ENCODE measurements at places on chromosomes 13 and 19.

DNA sequence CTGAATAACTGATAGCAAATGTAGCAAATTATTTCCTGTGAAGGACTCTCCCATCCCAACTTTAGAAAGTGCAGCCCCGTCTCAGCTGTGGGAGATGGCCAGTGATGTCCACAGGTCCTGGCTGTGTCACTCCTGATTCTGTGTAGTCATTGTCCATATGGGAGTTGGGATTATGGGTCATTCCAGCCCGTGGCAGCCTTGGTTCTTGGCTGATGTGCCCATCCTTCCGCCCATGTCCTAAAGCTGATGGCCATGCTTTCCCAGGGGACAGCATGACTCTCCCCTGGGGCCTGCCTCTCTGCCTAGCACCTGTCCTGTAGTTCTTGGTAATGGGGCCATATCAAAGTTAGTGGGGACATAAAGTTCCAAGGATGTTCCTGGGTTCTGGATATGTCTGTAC, 43.9 kb upstream of the C1QTNF9 start:
- DNase-seq = no peak

DNA sequence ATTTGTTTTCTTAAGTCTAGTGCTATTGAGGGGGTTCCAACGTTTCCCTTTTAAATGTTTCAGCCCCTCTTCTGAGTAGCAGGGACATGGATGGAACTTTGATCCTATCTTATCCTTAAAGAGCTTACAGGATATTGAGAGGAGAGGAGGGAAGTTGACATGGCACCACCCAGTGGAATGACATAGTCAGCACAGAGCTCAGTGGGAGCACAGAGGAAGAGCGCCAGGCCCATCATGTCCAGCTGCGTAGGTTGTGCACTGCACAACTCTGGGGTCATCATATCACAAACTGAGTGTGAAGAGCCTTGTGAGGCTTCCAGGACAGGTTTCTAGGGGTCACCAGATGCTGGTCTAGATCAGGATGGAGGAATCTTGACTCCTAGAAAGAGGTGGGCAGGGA, 4.6 kb upstream of the CDC42EP5 start:
- no peak for DNase-seq

DNA sequence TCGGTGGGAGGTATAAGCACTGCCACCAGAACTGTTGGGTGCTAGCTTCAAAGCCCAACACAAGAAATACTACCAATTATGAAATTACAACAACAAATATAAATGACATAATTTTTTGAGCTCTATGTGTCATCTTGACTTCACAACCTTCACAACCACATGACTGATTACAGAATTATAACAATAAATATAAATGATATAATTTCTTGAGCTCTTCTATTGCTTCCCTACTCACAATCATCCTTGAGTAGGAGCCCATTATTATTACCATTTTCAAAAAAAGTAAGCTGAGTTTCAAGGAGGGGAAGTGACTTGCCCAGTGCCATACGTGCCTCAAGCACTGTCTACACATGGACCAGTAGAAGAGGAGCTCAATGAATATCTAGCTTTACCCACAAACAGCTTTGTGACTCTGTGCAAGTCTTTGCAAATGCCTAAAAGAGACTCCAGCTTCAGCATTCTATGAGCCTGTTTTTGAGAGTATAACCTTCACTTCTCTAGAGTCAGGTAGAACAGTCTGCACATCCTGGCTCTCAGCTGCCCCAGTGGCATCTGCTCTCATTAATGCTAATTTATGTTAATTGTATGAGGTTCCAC, 22.6 kb downstream of the NCAN start:
- no peak for DNase-seq

GRCh38 chr19:54803410-54803809, at the start of gene KIR2DL4:
KIR2DL4 (plus strand) TSS chr19:54803610; CDS start chr19:54803652, 42 bp downstream.
- no peak for DNase-seq

- DNase-seq = no peak
Observed at GRCh38 chr19:11031421-11032070, 57.7 kb upstream of the LDLR start.

DNA sequence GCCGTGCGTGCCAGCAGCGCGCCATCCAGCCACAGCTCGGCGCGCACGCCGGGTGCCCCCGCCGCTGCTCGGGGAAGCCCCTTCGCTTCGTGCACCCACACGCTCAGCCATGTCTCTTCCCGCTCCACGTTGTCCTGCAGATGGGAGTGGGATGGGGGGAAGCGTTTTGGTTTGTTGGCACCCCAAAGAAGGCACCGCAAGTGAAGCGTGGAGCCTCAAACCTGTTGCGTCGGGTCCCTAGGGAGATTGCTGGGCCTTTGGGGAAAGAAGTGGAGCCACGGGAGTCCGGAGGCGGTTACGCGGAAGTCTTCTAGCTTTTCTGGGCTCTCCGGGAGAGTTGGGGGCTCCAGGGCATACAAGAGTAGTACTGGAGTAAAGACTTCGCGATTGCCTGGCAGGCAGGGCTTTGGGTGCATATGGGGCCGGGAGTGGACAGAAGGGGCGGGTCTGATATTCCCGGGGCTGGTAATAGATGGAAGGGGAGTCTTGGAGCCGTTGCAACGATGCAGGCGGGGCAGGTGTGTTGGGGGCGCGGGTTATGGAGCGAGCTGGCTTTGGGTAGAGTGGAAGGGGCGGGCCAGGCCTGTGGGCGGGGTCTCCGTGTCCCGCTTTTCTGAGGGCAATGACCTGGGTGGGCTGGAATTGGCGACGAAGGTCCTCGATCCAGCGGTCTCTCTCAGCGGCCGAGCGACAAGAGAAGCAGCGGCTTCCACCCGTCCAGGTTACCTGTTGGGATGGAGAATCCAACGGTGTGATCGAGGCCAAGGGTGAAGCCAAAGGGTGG, 6.5 kb downstream of the RASAL3 start:
- no peak for DNase-seq

GRCh38 chr13:99722931-99723330, 221.7 kb downstream of the TM9SF2 start:
- no peak for DNase-seq

DNA sequence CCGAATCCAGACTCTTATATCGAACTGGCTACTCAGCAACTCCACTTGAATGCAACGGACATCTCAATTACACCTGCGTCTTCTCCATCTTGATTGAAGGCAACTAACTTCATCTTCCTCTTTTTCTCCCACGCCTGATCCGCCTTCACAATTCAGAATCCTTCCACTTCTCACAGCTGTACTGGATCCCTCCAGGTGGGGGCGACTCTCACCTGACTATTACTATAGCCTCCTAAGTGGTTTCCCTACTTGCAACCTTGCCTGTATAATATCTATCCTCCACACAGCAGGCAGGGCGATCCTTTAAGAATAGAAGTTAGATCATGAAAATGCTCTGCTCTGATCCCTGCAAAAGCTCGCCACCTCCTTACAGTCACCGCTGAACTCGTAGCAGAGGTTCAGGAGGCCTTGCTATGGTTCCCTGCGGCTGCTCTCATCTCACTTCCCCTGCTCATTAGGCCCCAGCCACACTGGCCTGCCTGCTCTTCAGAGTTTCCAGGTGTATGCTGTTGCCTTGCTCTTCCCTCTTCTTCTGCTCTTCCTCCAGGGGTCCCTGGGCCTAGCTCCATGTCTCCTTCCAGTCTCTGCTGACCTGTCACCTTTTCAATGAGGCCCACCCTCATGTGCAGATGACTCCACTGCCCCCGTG, 31.9 kb downstream of the RFXAP start:
- no peak for DNase-seq

DNA sequence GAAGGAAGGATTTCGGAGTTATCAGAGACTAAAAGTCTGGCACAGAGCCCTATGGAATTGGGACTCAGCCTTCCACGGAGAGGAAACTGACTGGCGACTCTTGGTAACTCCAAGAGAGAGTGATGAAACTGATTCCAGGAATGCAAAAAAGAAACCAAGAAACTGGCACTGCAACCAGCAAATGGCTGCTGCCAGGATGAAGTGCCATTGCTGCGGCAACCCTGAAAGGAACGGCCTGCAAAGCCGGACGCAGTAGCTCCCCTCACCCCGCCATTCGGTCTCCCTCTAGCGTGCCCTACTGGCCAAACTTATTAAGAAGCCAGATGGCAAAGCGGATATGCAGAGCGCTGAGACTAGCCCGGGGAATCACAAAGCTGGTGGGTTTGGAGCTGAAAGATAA, 236.0 kb downstream of the PCDH9 start:
- DNase-seq = peak; percentile 70

DNA sequence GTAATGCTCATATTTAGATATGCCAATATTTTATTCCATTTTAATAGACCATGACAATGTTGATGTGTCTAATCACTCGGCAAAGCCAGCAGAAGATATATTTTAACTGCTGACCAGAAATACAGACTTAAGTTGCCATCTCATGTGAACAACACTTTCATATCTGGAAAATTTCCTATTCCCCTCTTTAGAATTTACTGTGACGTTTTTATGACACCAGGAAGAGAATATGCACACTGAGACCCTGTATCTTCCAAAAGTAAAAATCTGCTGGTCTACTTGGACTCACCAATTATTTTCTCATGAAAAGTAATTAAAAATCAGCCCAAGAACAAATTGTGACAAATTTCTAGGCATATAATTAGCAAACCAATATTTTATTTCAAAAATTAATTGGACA, 2.1 kb downstream of the PROSER1 start:
- no peak for DNase-seq

DNA sequence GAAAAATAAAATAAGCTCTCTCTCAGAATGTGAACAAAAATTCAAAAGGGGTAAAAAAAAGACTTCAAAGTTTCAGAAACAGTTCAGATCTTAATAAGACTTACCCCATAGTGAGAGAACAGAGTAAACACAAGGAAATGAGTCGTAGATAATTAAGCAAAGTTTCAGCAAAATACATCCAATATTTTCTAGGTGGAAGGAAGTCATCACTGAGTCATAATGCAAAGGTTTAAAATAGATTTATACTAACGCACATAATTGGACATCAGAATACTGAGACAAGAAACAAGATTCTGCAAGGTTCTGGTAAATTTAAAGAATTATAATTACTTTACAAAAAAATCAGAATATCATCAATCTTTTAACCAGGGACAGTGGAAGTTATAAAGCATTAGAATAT, 1370.7 kb upstream of the ATXN8OS start:
- no peak for DNase-seq

- DNase-seq = no peak
Observed at GRCh38 chr13:113066142-113066455, 39.5 kb upstream of the F7 start.

DNA sequence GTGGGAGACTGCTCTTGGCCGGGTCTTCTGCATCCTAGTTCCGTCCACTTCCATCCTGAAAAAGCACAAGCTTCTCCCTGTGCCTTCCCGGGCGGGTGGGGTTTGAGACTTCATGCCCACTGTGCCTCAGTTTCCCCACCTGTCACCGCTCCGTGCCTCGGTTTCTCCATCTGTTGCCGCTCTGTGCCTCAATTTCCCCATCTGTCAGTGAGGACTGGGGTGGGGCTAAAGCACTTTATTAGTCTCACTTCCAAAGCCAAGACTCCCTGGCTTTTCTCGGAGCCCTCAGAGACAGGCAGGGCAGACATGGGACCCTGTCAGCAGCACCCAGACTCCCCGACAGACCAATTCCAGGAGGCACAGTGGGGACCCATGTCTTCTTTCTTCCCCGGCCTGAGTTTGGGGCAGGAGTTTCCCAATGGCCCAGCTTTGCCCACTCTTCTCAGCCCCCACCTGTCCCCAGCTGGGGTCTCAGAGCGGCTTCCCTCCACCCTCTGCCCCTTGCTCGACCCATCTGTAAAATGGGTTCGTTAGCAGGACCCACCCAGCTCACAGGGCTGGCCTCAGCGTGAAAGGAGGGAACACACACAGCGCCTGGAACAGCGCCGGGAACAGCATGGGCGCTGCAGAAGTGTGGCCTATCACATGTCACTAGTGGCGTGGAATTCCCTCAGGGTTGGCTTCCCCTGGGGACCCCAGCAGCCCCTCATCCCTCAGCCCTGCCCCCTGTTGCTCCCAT, 4.6 kb upstream of the PEAK3 start:
- DNase-seq = no peak

DNA sequence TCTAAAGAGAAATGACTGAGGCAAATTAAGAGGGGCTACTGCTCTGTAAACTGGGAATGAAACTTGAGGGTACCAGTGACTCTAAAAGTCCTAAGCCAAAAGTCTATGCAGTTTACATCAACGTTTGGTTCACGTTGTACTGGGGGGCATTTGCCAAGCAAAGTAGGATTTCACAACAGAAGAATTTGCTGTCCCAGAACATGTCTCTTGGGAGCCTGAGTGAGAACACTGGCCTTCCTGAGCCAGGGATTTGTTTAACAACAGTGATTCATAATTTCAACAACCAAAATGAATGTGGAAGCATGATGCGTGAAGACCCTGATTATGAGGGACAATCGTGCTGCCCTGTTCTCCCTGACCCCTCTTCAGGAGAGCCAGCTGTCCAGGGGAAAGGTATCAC, 178.0 kb downstream of the OXGR1 start:
- DNase-seq = peak; percentile 20

Data from iris pigment epithelial cell (primary cell).